Cardiac atrium fibroblast (primary cell): ENCODE measurements at places on chromosomes 1 and 21. TPM values are rescaled to one million over a fixed set of nuclear protein-coding genes. Genes with fewer than 3 reads are reported as not detected.

CYP4B1 gene
- total RNA-seq, result not detected in 2 replicates

DNAJB4 gene
- total RNA-seq, result 120 and 134 TPM in 2 replicates

EFNA4 gene
- total RNA-seq, result 5.8 and 8.5 TPM in 2 replicates

WNT4 gene
- total RNA-seq, result not detected in 2 replicates

RHCE gene
- total RNA-seq, result 0.32 and 1.1 TPM in 2 replicates

GPR161 gene
- total RNA-seq, result 5.8 and 10.5 TPM in 2 replicates

USP21 gene
- 7.3 and 7.4 TPM in 2 replicates for total RNA-seq

FCRL5 gene
- total RNA-seq, result not detected in 2 replicates

CDA gene
- 1.6 TPM in 1 of 2 replicates, not detected in the other for total RNA-seq

THEM5 gene
- not detected in 2 replicates for total RNA-seq

CD84 gene
- total RNA-seq, result not detected in 2 replicates

NAXE gene
- total RNA-seq, result 50.9 and 61.9 TPM in 2 replicates

RGL1 gene
- total RNA-seq, result 21.3 and 23.0 TPM in 2 replicates

TNNI3K gene
- total RNA-seq, result not detected in 2 replicates

P3H1 gene
- total RNA-seq, result 196 and 209 TPM in 2 replicates

C1orf53 gene
- 30.0 and 40.5 TPM in 2 replicates for total RNA-seq

WNT9A gene
- 0.36 TPM in 1 of 2 replicates, not detected in the other for total RNA-seq

CR1L gene
- not detected in 2 replicates for total RNA-seq

SEMA4A gene
- total RNA-seq, result 0.54 TPM in 1 of 2 replicates, not detected in the other

ARHGEF10L gene
- 8.7 TPM in 2 replicates for total RNA-seq

SON gene
- 73.8 and 89.7 TPM in 2 replicates for total RNA-seq

PDZK1 gene
- not detected in 2 replicates for total RNA-seq

PTPN7 gene
- total RNA-seq, result not detected in 2 replicates

WLS gene
- total RNA-seq, result 59.4 and 61.2 TPM in 2 replicates

IGSF8 gene
- 18.1 and 23.2 TPM in 2 replicates for total RNA-seq

CAPN8 gene
- total RNA-seq, result not detected in 2 replicates

FCGR3A gene
- not detected in 2 replicates for total RNA-seq

GBP5 gene
- 0.16 and 0.36 TPM in 2 replicates for total RNA-seq

RPE65 gene
- total RNA-seq, result under 0.01 TPM in 1 of 2 replicates, not detected in the other

SPRR2G gene
- total RNA-seq, result not detected in 2 replicates

CLSTN1 gene
- total RNA-seq, result 59.4 and 77.4 TPM in 2 replicates

CNKSR1 gene
- total RNA-seq, result not detected in 2 replicates

HSPA6 gene
- 0.90 TPM in 1 of 2 replicates, not detected in the other for total RNA-seq

CELF3 gene
- total RNA-seq, result not detected in 2 replicates

CACNA1E gene
- not detected in 2 replicates for total RNA-seq

NPHS2 gene
- total RNA-seq, result not detected in 2 replicates
